ENCODE measurements at places on chromosomes 11 and 22. TPM values are rescaled to one million over a fixed set of nuclear protein-coding genes. Genes with fewer than 3 reads are reported as not detected.

The ST14 gene
- total RNA-seq: 23.9 TPM

The GPHA2 gene
- 0.33 TPM for total RNA-seq

DNA sequence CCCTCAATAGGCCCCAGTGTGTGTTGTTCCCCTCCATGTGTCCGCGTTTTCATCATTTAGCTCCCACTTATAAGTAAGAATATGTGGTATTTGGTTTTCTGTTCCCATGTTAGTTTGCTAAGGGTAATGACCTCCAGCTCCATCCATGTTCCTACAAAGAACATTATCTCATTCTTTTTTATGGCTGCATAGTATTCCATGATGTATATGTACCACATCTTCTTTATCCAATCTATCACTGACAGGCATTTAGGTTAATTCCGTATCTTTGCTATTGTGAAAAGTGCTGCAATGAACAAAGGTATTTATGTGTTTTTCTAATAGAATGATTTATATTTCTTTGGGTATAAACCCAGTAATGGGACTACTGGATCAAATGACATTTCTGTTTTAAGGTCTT lies 42.1 kb downstream of the SLC36A4 start:
- no peak for DNase-seq

DNA sequence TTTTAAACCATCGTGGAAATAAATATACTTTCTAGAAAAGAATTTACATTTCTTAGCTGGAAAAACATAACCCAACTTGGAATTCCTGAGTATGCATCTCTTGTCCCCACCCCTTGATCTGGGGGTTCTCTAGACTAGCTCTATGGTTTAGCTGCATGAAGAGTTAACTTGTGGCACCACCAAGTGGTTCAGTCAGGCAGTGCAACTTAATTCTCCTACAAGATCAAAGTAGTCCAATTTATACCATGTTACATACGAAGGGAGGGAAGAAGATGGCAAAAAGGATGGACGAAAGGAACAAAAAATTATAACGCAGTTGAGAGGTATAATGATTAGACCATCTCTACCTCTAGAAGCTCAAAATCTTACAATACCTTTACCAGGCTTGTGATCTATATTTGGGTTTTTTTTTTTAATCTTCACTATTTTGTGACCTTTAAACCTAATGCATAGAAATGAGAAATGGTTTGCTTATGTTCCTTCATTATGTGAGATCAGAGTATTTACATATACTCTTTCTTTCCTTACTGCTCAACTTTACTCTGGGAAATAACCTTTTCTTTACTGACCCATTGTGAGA lies 28.5 kb upstream of the ALKBH3 start:
- DNase-seq: no peak

The KCNQ1 gene
- total RNA-seq: 6.5 TPM

The NDUFV1 gene
- 207 TPM for total RNA-seq

- no peak for DNase-seq
These were observed 3.1 kb downstream of the TAF10 start for GRCh38 chr11:6608726-6609501.

The KCNJ1 gene
- 0.20 TPM for total RNA-seq

DNA sequence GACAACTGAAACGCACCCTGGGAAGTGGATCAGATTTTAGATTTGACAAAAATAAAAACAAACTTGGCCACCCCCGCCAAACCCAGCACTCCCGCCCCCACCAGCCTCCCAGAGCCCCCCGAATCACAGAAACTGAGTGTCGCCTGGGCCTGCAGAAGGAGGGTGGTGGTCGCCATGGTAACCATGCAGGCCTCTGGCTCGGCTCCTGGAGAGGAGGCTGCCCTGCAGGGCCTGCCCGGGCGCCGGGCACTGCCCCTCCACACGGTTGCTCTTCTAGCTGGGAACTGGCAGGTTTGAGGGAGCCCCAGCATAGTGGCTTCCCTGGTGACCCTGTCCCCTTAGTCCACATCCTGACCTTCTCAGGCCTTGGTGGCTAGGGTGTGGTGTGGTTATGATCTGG lies 19.3 kb downstream of the CACNA1I start:
- DNase-seq: no peak

DNA sequence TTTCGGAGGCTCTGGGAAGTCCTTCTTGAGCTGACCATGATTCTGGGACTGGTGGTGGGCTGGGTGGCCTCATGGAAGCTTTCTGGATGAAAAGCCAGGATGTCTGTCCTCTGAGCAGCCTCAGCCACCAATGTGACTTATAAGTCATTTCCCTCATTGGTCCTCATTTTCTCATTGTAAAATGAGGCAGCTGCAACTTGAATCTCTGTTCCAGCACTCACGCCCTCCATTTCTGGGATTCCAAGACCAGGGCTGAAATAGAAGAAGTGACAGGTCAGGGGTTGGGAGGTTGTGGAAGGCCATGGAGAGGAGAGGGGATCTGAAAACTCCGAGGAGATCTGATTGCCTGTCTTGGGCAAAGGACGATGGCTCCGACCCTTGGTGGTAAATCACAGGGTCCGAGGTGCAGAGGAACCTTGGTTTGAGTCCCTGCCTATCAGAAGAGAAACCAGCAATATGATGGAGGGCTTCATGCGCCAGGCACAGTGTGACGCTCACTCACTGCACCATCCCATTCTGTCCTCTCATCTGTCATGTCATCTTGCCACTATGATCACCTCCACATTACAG lies 38.3 kb downstream of the TSPAN18 start:
- DNase-seq: no peak

DNA sequence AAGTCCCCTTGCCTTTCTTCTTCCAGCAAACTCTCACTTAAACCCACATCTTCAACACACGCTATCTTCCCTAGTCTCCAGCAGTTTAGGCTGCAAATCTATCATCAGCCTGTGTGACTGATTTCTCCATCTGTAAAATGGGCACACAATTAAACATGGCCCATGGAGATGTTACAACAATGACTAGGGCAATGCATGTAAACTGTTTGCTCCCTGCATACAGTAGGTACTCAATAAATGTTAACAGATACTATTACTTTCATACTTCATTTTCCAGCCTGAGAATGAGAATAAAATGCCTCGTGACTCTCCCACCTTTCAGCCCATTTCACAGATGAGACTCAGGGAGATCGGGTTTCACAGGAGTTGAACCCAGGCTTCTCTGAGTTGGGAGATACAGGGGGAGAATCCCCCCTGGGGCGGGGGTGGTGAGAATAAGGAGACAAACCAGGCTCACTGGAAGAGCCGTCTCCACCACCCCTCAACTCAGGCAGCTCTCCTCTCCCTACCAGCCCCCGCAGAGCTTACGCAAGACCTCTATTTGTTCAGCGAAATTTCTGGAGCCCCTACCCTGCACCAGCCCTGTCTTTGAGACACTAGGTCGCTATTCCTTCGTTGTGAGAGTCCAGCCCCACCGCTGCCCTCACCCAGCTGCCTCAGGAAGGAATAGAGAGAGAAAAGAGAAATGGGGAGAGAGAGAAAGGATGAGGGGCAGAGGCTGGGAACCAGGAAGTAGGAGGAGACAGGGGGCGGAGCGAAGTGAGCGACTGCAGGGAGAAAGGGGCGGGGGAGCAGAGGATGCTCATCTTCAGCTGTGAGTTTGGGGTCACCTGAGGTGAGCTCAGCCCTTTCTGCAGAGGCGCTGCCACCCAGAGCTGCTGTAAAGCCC lies 42.1 kb upstream of the KLHL35 start:
- no peak for DNase-seq

The KCTD14 gene
- 0.20 TPM for total RNA-seq

DNA sequence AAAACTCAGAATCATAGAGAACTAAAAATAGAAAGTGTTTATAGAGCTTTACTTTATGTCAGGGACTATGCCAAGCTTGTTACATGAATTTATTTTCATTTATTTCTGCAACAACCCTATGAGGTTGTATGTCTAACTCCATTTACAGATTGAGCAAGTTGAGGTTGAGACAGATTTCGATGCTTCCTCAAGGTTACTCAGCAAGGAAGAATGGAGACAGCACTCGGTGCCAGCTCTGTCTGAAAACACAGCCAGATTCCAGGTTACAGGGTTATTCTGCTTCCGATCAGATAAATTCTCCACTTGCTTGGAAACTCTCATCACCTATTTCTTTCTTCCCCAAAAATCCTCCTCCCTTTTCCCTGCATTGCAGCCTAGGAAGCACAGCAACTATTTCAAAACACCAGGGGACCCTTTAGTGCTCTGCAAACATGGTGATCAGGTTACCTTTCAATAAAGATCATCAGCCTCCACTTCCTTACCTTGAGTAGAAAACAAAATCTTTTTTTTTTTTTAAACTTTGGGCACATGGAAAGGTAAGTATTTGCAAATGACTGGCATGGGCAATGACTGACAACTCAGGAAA lies 7.0 kb downstream of the MMP3 start:
- DNase-seq: no peak

DNA sequence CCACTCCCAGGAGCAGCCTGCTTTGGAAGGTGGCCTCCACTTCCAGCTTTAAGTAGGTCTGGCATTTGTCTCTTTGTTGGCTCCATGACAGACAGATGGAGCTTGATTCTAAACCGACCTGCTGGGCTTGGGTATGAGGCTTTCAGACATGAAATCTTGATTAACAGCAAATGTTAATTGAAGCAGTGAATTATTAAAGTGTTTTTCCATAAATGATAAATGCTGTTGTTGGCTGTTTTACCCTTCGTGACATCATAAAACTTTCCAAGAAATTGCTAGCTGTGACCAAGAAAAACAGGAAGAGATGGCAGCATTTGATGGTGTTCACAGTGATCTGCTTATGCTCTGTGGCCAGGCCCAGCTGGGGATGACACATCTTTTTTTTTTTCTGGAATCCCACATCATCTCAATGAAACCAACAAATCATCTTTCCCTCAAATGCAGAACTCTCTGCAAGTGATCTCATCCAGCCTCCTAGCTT lies 66.1 kb downstream of the RBMXL2 start:
- no peak for DNase-seq

DNA sequence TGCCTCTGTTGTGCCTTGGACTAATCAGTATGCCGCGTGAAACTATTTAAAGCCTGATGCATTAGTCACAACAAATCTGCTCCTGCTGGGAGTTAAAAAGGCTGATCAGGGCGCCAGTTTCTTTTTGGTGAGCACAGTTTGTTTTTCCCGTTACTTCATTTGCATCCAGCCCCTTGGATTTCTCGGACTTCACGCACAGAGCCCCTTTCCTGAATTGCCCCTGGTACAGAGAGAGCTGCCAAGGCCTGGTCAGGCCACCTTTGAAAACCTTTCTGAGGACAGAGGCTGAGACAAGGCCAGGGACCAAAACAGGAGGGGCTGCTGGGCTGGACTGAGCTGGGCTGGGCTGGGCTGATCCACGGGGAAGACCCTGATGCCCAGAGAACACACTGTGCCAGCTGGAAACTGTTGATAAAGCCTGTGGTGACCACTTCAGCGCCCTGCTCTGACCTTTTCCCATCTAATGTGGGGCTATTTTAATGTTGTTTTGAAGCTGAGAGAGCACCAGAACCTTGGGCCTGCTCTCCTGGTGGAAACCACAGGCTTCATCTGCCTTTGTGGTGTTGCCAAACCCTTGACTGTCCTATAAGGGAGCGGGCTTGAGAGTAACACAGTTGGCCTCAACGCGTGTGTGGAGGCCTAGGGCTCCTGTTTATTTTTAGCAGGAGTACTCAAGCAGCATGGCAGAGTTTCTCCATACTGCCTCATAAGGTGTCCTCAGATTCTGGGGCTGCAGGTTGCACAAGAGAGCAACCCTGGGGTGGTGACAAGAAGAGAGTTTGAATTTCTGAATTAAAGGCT lies 44.2 kb downstream of the NAV2 start:
- no peak for DNase-seq

The GGTLC2 gene
- not detected for total RNA-seq

The MPST gene
- 15.6 TPM for total RNA-seq

DNA sequence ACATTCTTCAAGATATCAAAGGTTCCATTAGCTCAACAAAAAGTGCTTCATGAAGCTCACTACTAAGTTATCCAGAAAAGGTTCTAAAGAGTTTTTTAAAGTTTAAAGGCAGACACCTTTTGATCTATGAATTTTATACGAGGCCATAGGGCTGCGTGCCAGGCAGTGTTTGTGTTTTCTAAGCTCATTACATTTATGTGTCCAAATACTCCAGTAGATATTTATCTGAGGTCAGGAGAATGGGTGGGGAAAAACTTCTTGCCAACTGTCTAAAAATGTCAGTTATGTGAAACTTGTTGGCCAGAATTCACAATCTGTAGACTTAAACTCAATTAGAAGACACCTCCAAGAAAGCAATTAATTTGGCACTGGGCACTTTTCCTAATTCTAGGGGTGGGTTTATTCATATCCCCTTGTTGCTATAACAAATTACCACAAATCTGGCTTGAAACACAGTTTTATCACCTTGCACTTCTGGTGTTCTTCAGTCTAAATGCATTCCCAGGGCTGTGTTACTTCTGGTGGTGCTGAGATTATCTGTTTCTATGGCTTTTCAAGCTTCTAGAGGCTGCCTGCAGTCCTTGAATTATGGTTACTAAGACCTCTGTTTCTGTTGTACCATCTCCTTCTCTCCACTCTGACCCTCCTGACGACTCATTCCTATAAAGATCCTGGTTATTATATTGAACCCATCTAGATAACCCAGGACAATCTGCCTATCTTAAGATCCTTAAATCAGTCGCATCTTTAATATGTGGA lies 1030.4 kb upstream of the CNTN5 start:
- no peak for DNase-seq

DNA sequence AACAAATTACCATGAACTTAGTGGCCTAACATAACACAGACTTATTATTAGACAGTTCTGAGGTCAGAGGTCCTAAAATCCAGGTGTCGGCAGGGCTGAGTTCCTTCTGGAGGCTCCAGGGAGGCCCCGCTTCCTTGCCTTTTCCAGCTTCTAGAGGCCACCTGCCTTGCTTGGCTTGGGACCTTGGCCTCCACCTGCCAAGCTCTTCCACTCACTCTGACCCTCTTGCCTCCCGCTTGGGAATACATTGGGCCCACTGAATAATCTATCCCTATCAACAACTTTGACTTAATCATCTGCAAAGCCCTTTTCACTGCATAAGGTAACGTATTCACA lies 3.2 kb upstream of the MS4A10 start:
- no peak for DNase-seq

The SESN3 gene
- total RNA-seq: 87.2 TPM

DNA sequence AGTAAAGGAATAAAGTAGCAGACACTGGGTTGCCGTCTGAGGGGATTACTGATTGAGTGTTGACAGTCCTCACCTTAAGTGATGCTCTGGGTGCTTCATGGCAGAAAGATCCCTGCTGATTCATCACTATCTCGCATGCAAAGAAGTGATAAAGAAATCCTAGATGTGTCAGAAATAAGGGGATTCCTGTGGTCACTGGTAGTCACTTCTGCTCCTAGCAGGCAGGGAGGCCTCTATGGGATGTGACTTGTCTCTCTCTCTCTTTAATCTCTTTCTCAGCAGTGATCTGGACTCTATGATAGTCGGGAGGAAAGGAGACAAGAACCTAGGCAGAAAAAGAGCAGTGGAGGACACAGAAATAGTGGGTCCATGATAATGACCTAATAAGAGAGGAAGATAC lies 30.9 kb upstream of the OR56A1 start:
- no peak for DNase-seq
